Thoracic aorta (tissue), 2 donors: ENCODE measurements at places on chromosomes 7 and 10.

DNA sequence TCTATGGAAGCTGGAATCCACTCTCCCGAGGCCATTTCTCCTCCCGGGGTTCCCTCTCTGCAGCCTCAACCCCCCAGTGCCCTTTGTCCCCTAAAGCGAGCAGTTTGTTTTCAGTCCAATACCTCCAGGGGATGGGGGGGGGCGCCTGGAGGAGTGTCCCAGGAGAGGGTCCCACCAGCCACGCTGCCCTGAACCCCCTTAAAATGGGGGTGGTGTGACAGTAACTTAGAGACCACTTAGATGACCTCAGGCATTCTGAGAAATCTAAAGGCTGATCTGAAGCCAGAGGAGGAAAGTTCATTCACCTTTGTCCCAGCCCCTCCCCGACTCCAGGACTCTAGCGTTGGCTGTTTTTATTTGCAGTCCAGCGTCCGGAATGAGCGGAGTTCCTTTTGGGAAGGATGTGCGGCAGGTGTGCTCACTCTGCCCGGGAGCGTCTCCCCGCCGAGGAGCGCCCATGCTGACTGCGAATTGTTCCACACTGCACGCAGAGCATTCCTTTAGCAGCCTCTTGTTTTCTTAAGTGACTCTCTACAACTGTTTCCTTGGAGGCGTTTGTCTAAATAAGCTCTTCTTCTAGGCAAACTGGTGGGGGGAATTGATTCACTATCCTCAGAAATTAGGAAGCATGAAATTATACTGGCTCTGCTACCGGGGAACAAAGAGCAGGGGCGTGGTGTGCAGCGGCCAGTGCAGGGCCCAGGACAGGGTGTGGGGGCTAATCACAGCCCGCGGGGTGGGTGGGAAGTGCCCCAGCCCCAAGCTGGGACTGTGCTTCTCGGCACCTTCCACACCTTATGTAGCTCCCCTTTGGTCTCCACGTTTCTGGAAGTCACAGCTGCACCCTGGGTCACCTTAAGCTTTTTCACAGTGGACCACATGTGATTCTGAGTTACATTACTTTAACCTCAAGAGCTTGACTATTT is 46.3 kb downstream of the SYPL1 start:
- H3K27me3 ChIP-seq: no peaks in the 10 kb centered on the region
- H3K4me1 ChIP-seq: peaks cover 3% of the 10 kb centered on the region
- peak overlapping the region; percentile 54 for H3K27ac ChIP-seq
- no peak for DNase-seq

- H3K4me1 ChIP-seq: peaks cover 64% of the 10 kb centered on the region
- DNase-seq: peak; percentile 29
- H3K36me3 ChIP-seq: no peaks in the 10 kb centered on the region
- H3K27me3 ChIP-seq: no peaks in the 10 kb centered on the region
- H3K27ac ChIP-seq: peak overlapping the region; percentile 50
These were observed 73.3 kb downstream of the ARID5B start for GRCh38 chr10:61974601-61975390.

DNA sequence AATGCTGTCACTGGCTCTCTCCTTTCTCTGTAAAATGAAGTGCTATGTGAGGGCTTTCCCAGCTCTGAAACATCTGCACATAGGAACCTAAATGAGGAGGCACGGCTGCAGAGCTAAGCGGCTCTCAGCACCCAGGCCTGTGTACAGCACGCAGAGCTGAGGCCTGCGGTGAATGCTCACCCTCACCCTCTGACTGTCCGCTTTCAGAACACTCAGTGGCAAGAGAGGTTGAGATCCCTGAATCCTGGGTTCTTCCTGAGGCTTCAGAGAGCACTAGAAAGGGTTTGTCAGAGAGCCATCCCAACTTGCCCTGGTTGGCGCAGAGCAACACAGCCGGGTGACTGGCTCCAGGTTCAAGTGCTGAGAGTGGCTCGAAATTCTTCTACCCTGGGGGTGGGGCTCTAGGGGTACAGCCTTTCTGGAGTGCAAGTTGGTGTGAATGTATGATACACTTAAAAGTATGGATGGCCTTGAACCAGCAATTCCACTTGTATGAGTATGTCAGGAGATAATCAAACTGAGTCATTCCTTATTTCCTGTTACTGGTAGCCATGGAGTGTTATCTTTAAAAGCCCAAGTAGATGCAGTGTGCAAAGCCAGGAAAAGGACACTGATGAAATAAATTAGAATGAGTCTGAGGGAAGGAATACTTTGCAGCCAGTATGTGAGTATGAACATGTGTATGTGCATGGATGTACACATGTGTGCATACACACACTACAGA is 1.7 kb upstream of the CCDC201 start:
- no peak overlapping the region for H3K4me3 ChIP-seq
- no peaks in the 10 kb centered on the region for H3K27me3 ChIP-seq
- no peaks in the 10 kb centered on the region for H3K36me3 ChIP-seq
- DNase-seq: no peak
- H3K27ac ChIP-seq: no peak overlapping the region
- no peaks in the 10 kb centered on the region for H3K4me1 ChIP-seq

- no peaks in the 10 kb centered on the region for H3K27me3 ChIP-seq
- no peak overlapping the region for H3K4me3 ChIP-seq
- peaks cover 10% of the 10 kb centered on the region for H3K4me1 ChIP-seq
- no peaks in the 10 kb centered on the region for H3K36me3 ChIP-seq
These were observed 88.4 kb upstream of the GPR22 start for GRCh38 chr7:107381453-107381852.

GRCh38 chr10:114077815-114078219 is 34.2 kb downstream of the ADRB1 start:
- H3K27ac ChIP-seq: no peak overlapping the region
- no peak for DNase-seq
- H3K36me3 ChIP-seq: no peaks in the 10 kb centered on the region
- no peaks in the 10 kb centered on the region for H3K27me3 ChIP-seq
- no peak overlapping the region for H3K4me3 ChIP-seq

DNA sequence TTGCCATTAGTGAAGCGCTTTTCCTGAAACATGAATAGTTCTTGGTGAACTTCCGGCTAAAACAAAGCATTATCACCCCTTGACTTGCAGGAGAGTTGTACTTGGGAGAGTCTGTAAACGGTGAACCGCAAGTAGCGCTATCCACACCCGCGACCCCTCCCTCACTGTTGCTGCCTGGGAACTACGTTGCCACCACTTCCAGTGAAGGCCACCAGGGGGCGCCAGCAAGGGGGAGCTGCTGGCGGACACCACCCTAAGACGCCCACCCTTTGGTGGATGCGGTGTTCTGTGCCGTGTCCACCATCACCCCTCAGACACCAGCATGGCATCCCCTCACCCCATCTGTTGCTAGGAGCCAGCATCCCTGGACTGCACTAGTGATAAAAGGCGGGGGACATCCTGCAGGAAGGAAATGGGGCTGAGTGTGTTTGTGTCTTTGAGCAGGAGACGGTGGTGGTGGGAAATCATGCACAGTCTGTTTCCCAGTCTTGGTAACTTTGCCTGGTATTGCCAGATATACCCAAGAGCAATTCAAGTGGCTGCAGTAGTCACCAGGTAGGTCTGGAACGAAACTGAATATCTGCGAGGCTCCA is 298.2 kb downstream of the FRMD4A start:
- H3K36me3 ChIP-seq: no peaks in the 10 kb centered on the region
- no peak overlapping the region for H3K4me3 ChIP-seq
- DNase-seq: no peak
- H3K27ac ChIP-seq: no peak overlapping the region
- H3K27me3 ChIP-seq: no peaks in the 10 kb centered on the region

GRCh38 chr7:118039963-118040489 is 143.9 kb upstream of the LSM8 start:
- no peaks in the 10 kb centered on the region for H3K27me3 ChIP-seq
- no peak overlapping the region for H3K4me3 ChIP-seq
- no peak overlapping the region for H3K27ac ChIP-seq
- no peaks in the 10 kb centered on the region for H3K4me1 ChIP-seq
- H3K36me3 ChIP-seq: no peaks in the 10 kb centered on the region

DNA sequence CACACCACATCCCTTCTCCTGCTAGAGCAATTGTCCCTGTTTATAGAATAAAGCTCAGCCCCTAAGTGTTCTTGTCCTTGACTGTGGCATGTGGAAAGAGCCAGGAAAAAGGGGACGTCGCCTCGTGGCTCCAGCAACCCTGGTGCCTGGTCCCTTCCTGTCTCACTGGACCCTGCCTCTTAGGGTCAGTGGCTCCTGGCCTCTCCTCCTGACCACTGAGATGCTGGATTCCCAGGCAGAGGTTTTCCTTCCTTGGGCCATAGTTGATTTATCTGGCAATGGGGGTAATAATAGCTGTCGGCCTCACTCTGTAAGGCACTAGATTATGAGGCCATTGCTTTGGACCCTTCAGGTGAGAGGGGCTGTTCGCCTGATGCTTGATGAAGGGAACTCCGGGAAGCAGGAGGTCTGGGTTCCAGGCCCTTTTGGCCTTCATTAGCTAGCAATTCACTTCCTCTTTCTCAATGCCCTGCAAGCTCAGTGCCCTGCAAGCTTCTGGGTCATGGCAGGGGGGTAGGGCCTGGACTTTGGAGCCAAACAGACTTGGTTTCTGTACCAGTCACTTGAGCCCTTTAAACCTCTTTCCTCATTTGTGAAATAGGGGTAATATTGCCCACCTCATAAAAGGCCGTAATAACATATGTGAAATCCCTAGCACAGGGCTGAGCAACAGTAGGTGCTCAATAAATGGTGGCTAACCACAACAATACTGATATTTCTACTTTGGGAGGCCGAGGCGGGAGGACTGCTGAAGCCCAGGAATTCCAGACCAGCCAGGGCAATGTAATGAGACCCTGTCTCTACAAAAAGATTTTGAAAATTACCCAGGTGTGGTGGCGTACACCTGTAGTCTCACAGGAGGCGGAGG is 1.1 kb downstream of the ASL start:
- H3K27ac ChIP-seq: no peak overlapping the region
- H3K4me3 ChIP-seq: peak overlapping the region; percentile 100
- no peaks in the 10 kb centered on the region for H3K27me3 ChIP-seq
- H3K36me3 ChIP-seq: no peaks in the 10 kb centered on the region

GRCh38 chr10:21810582-21811244 is 192.8 kb downstream of the DNAJC1 start:
- peaks cover 2% of the 10 kb centered on the region for H3K4me1 ChIP-seq
- H3K4me3 ChIP-seq: no peak overlapping the region
- H3K27me3 ChIP-seq: no peaks in the 10 kb centered on the region
- H3K36me3 ChIP-seq: no peaks in the 10 kb centered on the region
- no peak overlapping the region for H3K27ac ChIP-seq

DNA sequence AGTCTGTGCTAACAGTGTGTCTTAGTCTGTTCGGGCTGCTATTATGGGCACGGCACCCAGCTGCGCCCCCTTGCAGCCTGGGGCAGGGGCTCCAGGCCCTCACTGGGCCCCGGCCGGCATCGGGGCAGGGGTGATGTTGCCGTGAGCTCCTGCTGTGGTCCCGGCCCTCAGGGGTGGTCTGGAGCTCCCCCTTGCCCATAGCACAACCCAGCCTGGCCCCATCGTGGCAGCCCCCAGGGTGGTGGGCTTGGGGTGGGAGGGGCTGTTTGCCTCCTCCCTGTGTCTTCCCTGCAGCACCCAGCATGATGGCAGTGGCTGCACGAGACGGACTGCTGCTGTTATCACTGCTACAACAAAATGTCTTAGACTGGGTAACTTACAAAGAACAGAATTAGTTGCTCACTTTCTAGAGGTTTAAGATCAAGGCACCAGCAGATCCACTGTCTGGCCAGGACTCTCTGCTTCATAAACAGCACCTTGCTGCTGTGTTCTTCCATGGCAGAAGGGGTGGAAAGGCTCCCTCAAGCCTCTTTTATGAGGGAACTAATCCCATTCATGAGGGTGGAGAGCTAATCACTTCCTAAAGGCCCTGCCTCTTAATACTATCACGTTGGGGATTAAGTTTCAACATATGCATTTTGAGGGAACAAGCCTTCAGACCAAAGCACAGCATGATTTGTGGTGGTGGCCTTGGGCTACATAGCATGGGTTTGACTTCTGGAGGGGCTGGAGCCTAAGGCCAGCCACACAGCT is 149.5 kb downstream of the SEC23IP start:
- H3K36me3 ChIP-seq: no peaks in the 10 kb centered on the region
- no peak overlapping the region for H3K4me3 ChIP-seq
- H3K27ac ChIP-seq: no peak overlapping the region
- no peak for DNase-seq
- H3K4me1 ChIP-seq: no peaks in the 10 kb centered on the region
- no peaks in the 10 kb centered on the region for H3K27me3 ChIP-seq

DNA sequence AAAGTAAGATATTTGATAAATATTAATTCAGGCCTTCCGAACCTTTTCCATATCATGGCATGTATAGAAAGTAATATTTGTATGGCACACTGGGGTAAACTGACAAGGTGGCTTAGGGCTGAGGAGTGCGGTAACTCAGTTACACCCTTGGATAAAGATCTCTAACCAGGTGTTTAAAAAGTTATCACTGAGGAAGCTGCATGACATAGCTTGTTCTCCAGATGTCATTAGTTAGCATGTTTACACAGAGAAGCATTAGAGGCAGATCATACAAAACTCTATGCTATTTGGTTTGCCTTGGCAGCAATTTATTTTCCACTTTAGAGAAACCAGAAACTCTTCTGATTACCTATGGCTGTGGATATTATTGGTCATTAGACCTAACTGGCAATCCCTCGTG is 118.2 kb downstream of the ST7 start:
- no peaks in the 10 kb centered on the region for H3K27me3 ChIP-seq
- H3K4me1 ChIP-seq: peaks cover 70% of the 10 kb centered on the region
- no peak overlapping the region for H3K4me3 ChIP-seq
- H3K27ac ChIP-seq: no peak overlapping the region
- H3K36me3 ChIP-seq: no peaks in the 10 kb centered on the region

DNA sequence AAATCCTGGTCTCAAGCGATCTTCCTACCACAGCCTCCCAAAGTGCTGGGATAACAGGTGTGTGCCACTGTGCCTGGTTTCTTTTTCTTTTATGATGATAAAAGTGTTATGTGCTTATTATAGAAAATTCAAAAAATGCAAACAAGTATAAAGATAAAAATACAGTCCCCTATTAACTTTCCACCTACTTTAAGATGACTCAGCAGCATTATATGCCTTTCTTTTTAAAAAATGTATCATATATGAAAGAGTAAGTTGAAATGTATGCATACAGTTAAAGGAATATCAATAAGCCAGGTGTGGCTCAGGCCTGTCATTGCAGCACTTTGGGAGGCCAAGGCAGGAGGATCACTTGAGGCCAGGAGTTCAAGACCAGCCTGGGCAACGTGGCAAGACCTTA is 216.9 kb upstream of the GALNT17 start:
- no peak overlapping the region for H3K27ac ChIP-seq
- no peak for DNase-seq
- H3K36me3 ChIP-seq: no peaks in the 10 kb centered on the region
- no peaks in the 10 kb centered on the region for H3K27me3 ChIP-seq

DNA sequence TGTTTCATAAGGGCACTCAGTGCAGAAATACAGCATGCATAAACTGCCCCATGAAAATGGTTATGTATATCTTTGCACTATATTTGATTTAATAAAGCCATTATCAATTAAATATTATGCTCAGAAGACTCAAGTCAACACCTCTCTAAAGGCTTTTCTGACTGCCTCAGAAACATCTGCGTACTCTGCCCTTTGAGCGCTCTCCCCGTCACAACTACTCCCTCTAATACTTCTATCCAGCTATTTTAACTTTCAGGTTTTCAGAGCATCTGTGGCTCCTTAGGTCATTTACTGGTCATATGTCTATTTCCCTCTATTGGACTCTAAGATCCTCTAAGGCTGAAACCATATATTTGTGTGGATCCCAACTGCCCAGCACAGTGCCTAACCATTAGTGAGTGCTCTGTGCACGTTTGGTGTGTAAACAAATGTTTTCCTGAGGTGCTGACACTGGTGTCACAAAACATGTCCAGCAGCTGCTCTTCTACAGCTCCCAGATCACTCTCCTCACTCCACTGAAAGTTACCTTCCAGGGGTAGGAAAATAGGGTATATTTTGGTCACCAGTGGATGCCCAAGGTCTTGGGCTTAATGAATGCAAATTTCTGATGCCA is 179.1 kb downstream of the BTAF1 start:
- H3K27ac ChIP-seq: peak overlapping the region; percentile 12
- DNase-seq: no peak
- no peak overlapping the region for H3K4me3 ChIP-seq
- H3K36me3 ChIP-seq: no peaks in the 10 kb centered on the region
- no peaks in the 10 kb centered on the region for H3K27me3 ChIP-seq
